Stimulated activated CD4-positive, alpha-beta T cell treated with anti-CD3 and anti-CD28 coated beads, Interleukin-1b, Interleukin-23, amount 100 ng/mL, for 1 hour (primary cell): ENCODE measurements at places on chromosomes 11 and 22.

GRCh38 chr22:38694940-38695339 lies 5.8 kb downstream of the JOSD1 start:
- no peak for DNase-seq

GRCh38 chr22:23072077-23072910 lies 2.0 kb downstream of the GNAZ start:
- no peak for DNase-seq

GRCh38 chr11:110564676-110565356 lies 135.1 kb downstream of the FDX1 start:
- no peak for DNase-seq

GRCh38 chr11:10722307-10722706 lies 28.7 kb upstream of the CTR9 start:
- DNase-seq = no peak

GRCh38 chr22:42283278-42284201 lies 13.1 kb upstream of the TCF20 start:
- DNase-seq = no peak

- no peak for DNase-seq
These were observed 514 bp downstream of the KRTAP5-9 start for GRCh38 chr11:71548716-71549151.

DNA sequence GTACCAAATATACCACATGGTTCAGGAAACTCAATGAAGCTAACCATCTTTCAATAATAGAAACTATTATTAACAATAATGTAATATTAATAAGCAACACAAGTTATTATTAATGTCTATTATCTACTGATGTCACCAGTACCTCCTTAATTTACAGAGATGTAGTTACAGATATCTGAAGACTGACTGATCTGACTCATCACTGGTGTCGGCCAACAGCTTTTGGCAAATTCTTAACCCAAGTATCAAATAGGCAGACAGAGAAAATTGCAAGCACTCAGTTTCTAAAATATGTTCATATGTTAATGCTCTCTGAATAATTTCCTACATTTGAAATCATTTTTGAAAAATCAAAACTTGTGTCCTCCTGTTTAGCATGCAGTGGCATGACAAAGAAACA lies 100.4 kb upstream of the DDI1 start:
- no peak for DNase-seq

DNA sequence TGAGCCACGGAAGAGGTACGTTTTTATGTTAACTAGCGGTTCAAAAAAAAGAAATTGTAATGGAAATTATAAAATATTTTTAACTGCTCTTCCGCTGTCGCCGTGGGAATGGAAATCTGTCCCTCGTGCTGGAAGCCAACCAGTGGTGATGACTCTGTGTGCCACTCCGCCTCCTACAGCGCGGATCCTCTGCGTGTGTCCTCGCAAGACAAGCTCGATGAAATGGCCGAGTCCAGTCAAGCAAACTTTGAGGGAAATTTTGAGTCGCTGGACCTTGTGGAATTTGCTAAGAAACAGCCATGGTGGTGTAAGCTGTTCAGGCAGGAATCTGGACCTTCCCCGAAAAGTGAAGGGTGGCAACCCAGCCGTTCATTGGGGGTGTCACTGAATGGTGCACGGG lies 2.9 kb upstream of the CBX7 start:
- no peak for DNase-seq

GRCh38 chr11:95831198-95831883 lies 41.0 kb downstream of the CEP57 start:
- DNase-seq = no peak

DNA sequence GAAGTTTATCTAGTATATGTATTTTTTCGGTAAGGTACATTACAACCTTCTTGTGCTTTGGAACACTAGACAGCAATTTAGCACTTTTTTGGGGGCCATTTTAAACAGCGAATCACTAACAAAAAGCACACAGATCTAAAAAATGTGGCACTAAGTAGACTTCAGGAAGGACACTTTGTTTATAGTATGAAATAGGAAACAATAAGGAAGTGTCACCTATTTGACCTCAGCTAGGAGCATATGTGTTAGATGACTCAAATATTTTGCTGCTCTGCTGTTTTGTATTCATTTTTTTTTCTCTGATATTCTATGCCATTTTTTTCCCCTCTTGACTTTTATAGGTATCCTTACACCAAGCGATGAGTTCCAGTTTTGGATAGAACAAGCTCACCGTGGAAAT lies 5.6 kb downstream of the DYNC2H1 start:
- no peak for DNase-seq

- no peak for DNase-seq
These were observed 216.6 kb downstream of the CEP164 start for GRCh38 chr11:117544130-117544800.
